A549 treated with AZD2906 at 1 μM for 4 hours (cell line): ENCODE measurements at places on chromosomes 7 and 10. TPM values are rescaled to one million over a fixed set of nuclear protein-coding genes. Genes with fewer than 3 reads are reported as not detected.

The TACC2 gene
- 72.9 to 79.8 TPM (median 76.2 TPM) in 5 replicates for total RNA-seq

The CALML5 gene
- not detected in 5 replicates for total RNA-seq

The MTERF1 gene
- total RNA-seq: 10.7 to 12.8 TPM (median 10.9 TPM) in 5 replicates

The OR6V1 gene
- not detected in 5 replicates for total RNA-seq

The CDH23 gene
- 1.8 to 3.0 TPM (median 2.7 TPM) in 5 replicates for total RNA-seq

The SPDYE8 gene
- total RNA-seq: not detected in 5 replicates
